Activated T-helper 2 cell treated with anti-CD3 and anti-CD28 coated beads, Interferon-gamma antibody, Interleukin-2, Interleukin-4, amounts not matched to agents 10 μg/mL and 5 μg/mL and 100 μg/mL, durations not matched to agents 14 hours and 24 hours and 36 hours (primary cell): ENCODE measurements at places on chromosomes 5 and 9. TPM values are rescaled to one million over a fixed set of nuclear protein-coding genes. Genes with fewer than 3 reads are reported as not detected.

DNA sequence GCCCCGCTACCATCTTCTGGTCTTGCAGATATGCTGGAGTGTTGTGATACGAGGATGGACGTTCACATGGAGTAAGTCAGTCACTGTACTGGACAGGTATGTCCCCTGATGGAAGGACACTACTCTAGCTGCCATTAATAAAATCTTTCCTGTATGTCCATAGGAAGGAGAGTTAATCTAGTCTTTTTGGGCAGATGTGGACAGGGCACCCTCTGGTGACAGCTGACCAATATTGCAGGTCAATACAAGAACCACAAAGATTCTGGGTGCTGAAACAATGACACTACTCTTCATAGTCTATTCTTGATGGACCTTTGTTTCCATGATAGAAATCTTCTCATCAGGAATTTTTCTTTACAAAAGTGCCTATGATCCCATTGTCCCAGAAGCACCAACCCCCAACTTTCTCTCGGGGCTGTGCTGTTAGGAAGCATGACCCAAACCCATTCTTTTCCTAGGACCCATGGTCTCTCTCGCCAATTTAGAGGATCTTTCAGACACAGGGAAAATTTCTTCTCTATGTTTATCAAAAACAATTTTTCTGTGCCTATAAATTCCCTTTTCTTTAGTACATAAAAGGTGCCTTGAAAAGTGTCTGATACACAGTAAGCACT lies 376.9 kb downstream of the DTWD2 start:
- no peak for DNase-seq

DNA sequence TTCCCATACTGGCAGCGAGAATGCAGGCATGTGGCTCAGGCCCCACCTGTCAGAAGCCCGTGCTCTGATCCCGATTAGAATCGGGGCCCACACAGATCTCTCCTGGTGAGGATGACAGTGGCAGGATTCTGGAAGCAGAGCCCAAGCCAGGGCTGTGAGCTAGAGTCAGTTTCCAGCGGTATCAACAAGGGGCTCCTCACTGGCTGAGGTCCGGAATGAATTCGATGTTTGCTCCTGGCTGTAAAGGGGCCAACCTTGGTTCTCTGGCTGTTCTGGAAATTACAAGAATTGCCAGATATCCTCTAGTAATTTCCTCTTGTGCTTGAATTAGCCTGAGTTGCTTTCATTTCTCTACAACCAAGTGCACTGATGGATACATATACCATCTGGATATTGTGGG lies 129.1 kb upstream of the SPRY4 start:
- DNase-seq, result no peak

DNA sequence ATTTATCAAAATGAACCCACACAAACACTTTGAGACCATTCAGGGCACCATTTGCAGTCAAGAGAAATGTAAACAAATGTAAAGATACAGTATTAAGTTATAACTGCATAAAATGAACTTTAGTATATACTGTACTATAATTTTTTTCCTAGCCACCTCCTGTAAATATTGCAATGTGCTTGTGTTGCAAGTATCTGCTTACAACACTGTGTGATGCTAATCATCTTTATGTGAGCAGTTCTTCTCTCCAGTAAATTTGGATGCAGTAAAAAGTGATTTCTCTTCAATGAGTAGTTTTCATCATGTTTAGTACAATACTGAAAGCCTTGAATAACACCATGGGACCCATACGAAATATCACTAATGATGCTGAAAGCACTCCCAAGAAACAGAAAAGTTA lies 9.4 kb downstream of the G3BP1 start:
- DNase-seq, result no peak

- no peak for DNase-seq
Measured at GRCh38 chr5:39498278-39498952, 73.6 kb upstream of the DAB2 start.

GRCh38 chr5:19497229-19497815 lies 490.7 kb downstream of the CDH18 start:
- no peak for DNase-seq

DNA sequence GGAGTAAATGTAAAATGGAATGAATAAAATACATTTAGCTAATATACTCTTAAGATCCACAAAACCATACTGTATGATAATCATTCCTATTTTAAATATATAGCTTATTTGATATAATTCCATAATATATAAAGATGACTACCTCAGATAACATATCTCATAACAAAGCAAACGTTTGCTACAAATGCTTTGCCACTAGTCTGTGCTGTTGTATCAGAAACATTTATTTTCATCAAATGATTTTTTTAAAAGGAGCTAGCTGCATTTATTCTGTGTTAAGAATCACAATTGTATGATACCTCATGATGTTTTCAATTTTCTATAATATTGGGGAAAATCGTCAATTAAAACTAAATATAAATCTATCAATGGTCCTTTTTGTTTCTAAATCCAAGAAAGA lies 567.2 kb downstream of the PTPRD start:
- no peak for DNase-seq

DNA sequence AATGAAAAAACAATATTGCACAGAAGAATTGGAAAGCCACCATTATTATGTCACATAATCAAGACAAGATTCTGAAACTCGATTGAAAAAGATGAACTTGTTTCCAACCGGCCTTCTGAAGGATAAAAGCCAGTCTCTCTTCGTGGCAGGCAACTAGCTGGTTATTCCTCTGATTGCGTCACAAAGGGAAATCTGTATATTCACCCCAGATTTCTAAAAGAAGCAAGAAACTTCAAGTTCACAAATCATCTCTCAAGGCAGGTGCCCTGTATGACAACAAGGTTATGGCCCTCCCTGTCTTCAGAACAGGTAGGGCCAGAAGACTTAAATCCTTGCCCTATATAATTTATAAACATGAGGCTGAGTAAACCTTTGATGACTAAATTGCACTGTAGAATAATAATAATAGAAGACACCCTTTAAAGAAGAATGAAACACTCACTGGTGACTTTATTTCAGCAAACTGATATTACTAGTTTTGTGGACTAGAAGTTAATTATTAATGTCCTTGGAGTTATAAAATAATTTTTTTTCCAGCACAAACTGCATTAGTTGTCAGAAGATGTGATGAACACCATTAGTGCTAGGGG lies 2.9 kb upstream of the KLF4 start:
- DNase-seq, result no peak

GRCh38 chr9:16615451-16615850 lies 255.0 kb downstream of the BNC2 start:
- DNase-seq, result no peak

- DNase-seq, result peak; percentile 65
Measured at GRCh38 chr9:88303721-88304451, 84.4 kb upstream of the SPIN1 start.

GRCh38 chr5:24005384-24005783 lies 498.0 kb downstream of the PRDM9 start:
- no peak for DNase-seq

DNA sequence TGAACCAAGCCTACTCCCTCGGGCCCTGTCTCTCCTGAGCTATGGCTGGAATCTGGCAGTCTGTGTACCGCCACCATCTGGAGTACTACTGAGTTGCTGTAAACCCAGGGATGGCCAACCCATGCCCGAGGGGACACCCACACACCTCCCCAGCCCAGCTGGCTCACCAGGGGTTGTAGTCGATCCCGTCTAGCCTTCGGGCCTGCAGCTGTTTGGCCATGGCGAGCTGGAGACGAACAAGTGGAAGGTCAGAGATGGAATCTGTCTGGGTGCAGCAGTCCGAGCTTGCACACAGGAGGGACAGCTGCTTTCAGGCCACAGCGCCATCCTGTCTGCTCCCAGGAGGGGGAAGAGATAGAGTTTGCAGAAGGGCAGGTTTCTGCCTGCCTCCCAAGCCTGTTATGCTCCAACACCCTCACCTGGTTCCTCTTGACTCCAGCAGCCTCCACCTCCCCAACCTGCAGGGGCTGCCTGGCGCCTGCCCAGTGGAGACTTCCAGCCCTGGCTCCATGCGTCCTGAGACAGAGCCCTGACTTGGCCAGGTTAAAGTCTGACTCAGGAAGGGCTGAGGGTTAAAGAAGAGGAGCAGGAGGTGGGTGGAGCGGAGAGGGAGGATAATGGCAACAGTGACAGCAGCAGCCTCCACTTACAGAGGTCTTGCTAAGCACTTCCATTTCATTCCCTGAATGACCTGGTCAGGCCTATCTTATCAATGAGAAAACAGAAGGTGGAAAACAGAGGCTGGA lies 15.8 kb upstream of the SPOUT1 start:
- DNase-seq, result no peak

DNA sequence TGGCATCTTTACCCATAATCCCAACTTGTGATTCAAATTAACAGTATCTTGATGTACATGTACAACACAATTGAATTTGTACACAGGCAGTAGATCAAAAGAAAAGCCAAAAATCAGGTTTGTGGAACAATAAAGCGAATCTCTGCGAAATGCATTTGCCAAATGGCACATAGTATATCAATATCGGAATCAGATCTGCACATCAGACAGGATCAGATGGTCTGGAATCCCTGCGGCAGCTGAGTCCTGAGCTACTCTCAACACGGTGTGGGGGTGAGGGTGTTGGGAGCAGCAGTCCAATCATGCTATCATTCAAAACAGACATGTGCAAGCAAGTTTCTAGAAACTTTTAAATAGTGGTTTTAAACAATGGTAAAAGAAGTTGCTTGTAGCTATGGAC lies 358.3 kb downstream of the SEMA5A start:
- DNase-seq, result no peak

DNA sequence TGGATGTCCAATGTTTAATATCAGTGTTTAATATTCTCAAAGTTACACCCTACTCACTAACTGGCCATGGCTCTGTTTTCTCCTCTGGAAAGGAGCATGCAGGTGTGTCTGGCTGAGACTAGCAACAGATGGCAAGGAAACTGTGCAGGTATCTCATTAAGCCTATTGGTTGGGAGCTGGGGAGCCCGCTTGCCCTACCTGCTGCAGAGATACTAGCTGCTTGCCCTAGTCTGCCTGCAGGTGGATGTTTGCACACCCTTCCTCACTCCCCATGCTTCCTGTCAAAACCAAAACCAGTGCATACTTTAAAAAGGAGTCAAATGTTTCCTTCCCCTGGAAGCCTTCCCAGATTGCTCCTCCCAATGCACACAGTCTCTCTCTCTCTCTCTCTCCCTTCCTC lies 228.3 kb upstream of the RASEF start:
- DNase-seq, result no peak

GRCh38 chr9:13942695-13943094 lies 371.2 kb downstream of the NFIB start:
- DNase-seq, result no peak

- no peak for DNase-seq
Measured at GRCh38 chr5:51712201-51712600, 329.0 kb downstream of the ISL1 start.

DNA sequence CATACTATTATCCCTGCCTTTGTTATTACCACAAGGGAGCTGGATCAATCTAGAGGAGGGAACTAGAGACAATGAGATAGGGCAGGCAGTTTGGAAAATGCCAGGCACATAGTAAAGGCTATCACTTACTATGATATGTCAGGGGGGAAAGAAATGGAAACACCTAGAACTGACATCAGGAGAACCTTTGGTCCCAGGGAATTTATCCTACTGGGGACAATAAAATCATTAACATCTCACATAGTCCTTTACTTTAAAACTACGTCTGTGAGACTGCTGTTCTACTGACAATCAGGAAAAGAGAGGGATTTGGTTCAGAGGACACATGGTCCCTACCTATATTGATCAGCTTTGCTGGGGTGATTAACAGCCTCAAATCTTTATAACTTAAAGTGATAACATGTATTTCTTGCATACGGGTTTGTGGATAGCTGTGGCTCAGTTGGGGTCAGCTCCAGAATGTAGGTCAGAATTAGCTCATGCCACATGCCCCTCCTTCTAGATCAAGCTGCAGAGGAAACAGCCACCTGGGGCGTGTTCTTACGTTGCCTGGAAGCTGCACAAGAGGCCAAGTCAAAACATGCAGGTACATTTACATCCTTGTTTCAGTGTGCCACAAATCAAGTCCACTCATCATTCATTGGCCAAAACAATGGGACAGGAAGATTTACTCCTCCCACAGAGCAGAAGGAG lies 43.9 kb upstream of the ALDOB start:
- no peak for DNase-seq

GRCh38 chr5:170471551-170472178 lies 32.2 kb upstream of the KCNIP1 start:
- DNase-seq, result no peak

DNA sequence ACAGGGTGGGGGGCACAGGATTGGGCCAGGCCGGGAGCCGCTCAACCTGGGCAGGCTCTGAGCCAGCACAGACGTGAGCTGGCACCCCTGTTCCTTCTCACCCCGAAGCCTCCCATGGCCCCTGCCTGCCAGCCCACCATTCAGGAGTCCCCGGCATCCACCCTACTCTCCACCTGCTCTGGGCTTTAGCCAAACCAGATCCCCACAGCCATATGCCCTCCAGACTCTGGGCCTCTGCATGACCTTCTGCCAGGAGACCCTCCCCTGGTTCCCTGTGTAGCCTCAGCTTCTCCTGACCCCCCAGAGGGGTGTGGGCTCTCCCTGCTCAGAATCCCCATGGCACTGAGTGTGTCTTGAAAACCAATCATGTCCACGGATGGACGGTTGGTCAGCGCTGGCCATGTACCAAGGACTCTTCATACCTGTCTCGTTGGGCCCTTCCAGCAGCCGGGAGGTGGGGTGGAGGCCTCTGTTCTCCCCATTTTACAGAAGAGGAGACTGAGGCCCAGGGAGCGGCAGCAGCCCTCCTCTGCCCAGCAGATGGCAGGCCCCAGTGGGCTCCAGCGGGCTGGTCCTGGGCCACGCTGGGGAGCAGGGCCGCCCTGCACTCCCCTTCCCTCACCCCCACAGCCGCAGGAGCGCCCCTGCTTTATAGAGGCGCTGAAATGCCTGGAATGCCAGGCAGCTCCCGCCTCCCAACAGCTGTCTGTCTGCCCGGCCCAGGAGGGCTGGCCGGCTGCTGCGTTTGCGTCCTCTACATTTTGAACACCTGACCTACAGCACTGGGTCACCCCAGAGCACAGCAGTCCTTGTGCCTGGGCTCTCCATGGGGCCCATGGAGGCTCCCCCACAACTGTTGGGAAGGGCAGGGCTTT lies 3.5 kb upstream of the MYMK start:
- no peak for DNase-seq

- DNase-seq, result no peak
Measured at GRCh38 chr9:121966706-121967105, 126.4 kb downstream of the TTLL11 start.

- no peak for DNase-seq
Measured at GRCh38 chr9:125774106-125774505, 26.9 kb downstream of the PBX3 start.

- DNase-seq, result no peak
Measured at GRCh38 chr9:124016175-124017050, 4.8 kb downstream of the LHX2 start.

GRCh38 chr9:106287091-106287631 lies 575.8 kb upstream of the ZNF462 start:
- no peak for DNase-seq

TLX3 gene
- not detected in 2 replicates for total RNA-seq

CA9 gene
- 0.89 and 1.2 TPM in 2 replicates for total RNA-seq

RMRP gene
- 5,290 and 6,583 TPM in 2 replicates for total RNA-seq

C5orf58 gene
- not detected in 2 replicates for total RNA-seq

CD274 gene
- 36.7 and 40.5 TPM in 2 replicates for total RNA-seq

BSPRY gene
- 11.1 and 12.5 TPM in 2 replicates for total RNA-seq

PSD2 gene
- total RNA-seq, result not detected in 2 replicates

PDLIM7 gene
- total RNA-seq, result 85.4 and 86.9 TPM in 2 replicates

AP3S1 gene
- 69.0 and 74.8 TPM in 2 replicates for total RNA-seq

SPAG8 gene
- total RNA-seq, result 0.82 and 1.5 TPM in 2 replicates

FRRS1L gene
- not detected in 2 replicates for total RNA-seq

TAF1L gene
- not detected in 2 replicates for total RNA-seq

CEL gene
- total RNA-seq, result 2.0 and 2.1 TPM in 2 replicates

SLC36A3 gene
- total RNA-seq, result not detected in 2 replicates

OR13C5 gene
- total RNA-seq, result not detected in 2 replicates

SPINK4 gene
- not detected in 2 replicates for total RNA-seq

IL4 gene
- 21.6 and 25.8 TPM in 2 replicates for total RNA-seq

PCDHGB1 gene
- 0.16 and 0.48 TPM in 2 replicates for total RNA-seq
